ENCODE measurements at places on chromosomes 7 and 10. TPM values are rescaled to one million over a fixed set of nuclear protein-coding genes. Genes with fewer than 3 reads are reported as not detected.
A peak's percentile ranks its signal among the peaks of the same experiment; 100 is the strongest.

The MRC1 gene
- 12.2 TPM for polyA plus RNA-seq

The CHCHD2 gene
- polyA plus RNA-seq, result 342 TPM

DNA sequence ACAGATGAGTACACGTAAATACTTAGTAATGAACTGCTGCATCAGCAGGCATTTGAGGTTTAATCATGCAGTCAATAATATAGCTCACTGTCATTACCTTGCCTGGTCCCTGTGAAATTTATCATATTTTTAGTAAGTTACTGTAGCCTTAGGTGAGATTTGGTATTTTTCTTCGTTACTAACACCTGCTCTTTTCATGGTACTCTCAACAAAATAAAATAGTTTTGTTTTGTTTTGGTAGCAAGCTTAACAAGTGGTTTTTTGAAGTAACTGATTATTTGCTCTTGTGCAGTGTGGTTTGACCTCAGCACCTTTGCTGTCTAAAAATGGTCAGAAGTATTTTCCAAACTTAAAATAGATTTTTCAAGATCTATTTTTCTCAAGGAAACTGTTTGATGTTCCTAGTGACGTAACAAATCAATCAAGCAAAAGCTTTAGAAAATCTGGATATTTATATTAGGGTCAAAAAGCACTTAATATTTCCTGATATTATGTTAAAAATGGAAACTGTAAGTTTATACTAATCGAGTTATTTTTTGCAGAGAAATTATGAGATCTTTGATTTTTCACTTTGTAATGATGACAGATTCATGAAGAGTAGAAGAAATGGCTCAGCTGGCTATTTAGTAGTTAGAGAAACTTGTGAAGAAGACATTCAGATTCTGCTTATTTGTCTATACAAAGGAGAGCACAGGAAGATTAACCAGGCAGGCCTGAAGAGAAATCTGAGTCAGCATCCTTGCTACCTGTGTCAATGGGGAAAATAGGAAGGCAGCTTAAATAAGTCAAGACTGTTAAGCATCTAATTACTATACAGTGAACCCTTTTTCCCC is 21.0 kb upstream of the RPA3 start:
- no peaks in the 10 kb centered on the region for H3K4me1 ChIP-seq
- no peak for DNase-seq
- H3K27ac ChIP-seq, result no peak overlapping the region
- no peak overlapping the region for H3K4me3 ChIP-seq

GRCh38 chr7:2289111-2289586 is 25.1 kb downstream of the SNX8 start:
- no peak overlapping the region for H3K27ac ChIP-seq
- H3K4me3 ChIP-seq, result no peak overlapping the region
- peaks cover 2% of the 10 kb centered on the region for H3K36me3 ChIP-seq
- no peaks in the 10 kb centered on the region for H3K4me1 ChIP-seq
- DNase-seq, result no peak

DNA sequence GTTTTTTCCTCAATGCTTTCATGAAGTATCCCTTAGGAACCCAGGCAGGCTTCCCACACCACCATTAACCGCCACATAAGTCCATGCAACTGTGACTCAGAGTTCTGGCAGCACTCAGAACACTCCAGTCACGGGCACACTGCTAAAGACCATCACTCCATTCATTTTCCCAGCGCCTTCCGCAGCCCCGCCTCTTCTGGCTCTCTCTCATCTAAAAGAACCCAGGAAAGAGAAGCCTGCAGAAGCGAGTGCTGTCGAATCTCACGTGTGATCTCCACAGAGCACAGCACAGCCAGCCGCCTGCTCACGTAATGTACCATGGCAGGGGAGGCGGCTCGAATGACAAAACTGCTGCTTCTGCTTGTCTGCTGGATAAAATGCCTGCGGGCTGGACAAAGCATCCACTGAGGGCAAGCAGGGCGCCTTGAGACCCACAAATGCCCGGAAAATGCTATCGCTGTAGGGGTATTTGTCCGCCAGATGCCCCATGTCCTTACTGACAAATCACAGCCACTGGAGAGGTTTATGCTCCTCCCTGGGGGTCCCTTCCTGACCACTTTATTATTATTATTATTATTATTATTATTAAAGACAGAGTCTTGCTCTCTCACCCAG is 1.8 kb downstream of the PSMG3 start:
- DNase-seq, result no peak
- H3K27ac ChIP-seq, result peak overlapping the region; percentile 90
- H3K36me3 ChIP-seq, result peaks cover 10% of the 10 kb centered on the region
- peaks cover 49% of the 10 kb centered on the region for H3K4me1 ChIP-seq
- H3K27me3 ChIP-seq, result no peaks in the 10 kb centered on the region
- H3K4me3 ChIP-seq, result no peak overlapping the region

GRCh38 chr10:106410331-106410730 is 754.2 kb downstream of the SORCS1 start:
- no peak overlapping the region for H3K4me3 ChIP-seq
- DNase-seq, result no peak
- H3K36me3 ChIP-seq, result no peaks in the 10 kb centered on the region
- H3K27me3 ChIP-seq, result no peaks in the 10 kb centered on the region
- no peaks in the 10 kb centered on the region for H3K4me1 ChIP-seq

GRCh38 chr10:44989597-44990301 is 11.0 kb upstream of the ZNF22 start:
- no peaks in the 10 kb centered on the region for H3K27me3 ChIP-seq
- H3K4me1 ChIP-seq, result no peaks in the 10 kb centered on the region
- DNase-seq, result no peak
- no peak overlapping the region for H3K27ac ChIP-seq
- peaks cover 12% of the 10 kb centered on the region for H3K36me3 ChIP-seq
- H3K4me3 ChIP-seq, result no peak overlapping the region
